ENCODE measurements at places on chromosomes 13 and 19. TPM values are rescaled to one million over a fixed set of nuclear protein-coding genes. Genes with fewer than 3 reads are reported as not detected.

The SIAH3 gene
- total RNA-seq, result under 0.01 TPM

The RAVER1 gene
- 9.9 TPM for total RNA-seq

The ZNF540 gene
- total RNA-seq, result 2.6 TPM

GRCh38 chr13:52034616-52035226 is 10.2 kb downstream of the UTP14C start:
- H3K27ac ChIP-seq, result no peak overlapping the region
- H3K4me3 ChIP-seq, result no peak overlapping the region
- H3K36me3 ChIP-seq, result no peaks in the 10 kb centered on the region
- no peak for DNase-seq
- H3K4me1 ChIP-seq, result peaks cover 9% of the 10 kb centered on the region
- no peaks in the 10 kb centered on the region for H3K27me3 ChIP-seq

- peaks cover 24% of the 10 kb centered on the region for H3K36me3 ChIP-seq
- no peak overlapping the region for H3K4me3 ChIP-seq
- no peak for DNase-seq
- no peaks in the 10 kb centered on the region for H3K4me1 ChIP-seq
- H3K27ac ChIP-seq, result no peak overlapping the region
Observed at GRCh38 chr19:6384381-6384780, 8.6 kb downstream of the GTF2F1 start.

DNA sequence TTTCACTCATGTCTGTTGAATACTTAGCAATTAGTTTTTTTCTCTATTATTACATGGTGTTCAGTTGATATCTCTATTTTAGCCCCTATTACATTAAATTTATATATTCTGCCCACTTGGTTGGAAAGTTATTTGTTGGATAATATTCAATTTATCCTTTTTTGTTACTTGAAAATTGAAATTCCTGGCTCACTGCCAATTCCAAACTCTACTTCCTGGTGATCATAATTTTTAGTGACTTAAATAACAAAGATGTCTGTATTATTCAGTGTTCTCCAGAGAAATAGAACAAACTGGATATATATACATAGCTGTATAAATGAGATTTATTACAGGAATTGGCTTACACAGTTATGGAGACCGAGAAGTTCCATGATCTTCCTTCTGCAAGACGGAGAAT is 93.6 kb downstream of the GPC5 start:
- H3K4me3 ChIP-seq, result no peak overlapping the region
- H3K4me1 ChIP-seq, result no peaks in the 10 kb centered on the region
- no peaks in the 10 kb centered on the region for H3K27me3 ChIP-seq
- H3K27ac ChIP-seq, result no peak overlapping the region
- DNase-seq, result no peak

Data from body of pancreas (tissue), 4 donors.